ENCODE measurements at places on chromosomes 2 and 18. TPM values are rescaled to one million over a fixed set of nuclear protein-coding genes. Genes with fewer than 3 reads are reported as not detected.

GRCh38 chr18:2114765-2115164, 456.5 kb downstream of the METTL4 start:
- DNase-seq, result no peak

DNA sequence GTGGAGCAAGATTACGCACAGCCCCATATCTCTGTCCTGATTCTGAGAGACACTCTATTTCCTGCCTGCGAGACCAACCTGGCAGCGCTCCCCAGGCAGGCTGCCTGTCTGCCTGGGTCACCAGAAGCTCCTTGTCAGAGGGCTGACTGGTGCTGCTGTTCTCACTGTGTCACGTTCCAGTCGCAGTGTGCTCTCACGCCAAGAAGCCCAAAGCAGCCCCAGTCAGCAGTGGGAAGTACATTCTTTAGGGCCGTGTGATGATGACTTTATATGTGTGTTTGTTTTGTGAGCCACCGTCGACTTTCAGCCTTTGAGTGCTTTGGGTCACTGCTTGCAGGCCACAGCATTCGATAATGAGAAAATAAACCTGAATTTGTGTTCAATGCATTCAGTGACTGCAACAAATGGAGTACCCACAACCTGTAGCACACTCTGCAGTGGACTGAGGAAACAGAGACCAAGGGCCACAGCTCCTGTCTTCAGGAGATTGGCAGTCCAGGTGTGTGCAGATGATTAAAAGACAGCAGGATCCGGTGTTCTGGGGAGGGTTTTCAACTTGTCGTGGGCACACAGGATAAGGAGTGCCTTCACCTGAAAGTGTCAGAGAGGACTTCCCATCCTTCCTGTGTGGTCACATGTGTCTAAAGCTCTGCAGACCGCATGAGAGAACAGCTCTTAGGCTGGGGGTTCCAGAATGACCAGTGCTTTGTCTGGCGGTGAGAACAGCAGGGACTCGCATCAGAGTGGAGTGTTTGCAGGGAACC, 4.8 kb downstream of the TNFRSF11A start:
- no peak for DNase-seq

DNA sequence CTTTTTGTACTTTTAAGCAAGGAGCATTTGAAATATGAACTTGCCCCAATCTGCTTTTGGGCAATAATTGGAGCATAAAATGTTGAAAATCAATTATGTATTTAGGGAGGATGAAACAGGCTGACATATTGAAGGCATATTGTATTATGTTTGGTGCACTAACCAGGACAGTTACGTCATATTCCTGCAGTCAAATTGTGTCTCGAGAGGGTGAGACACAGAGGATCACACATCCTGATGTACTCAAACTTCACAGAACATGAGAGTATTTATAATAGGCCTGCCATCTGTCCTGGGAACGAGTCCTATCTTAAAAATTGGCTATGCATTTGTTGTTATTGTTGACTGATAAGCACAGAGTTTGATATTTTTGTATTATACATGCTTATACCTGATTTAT, 44.7 kb downstream of the TANC1 start:
- no peak for DNase-seq

DNA sequence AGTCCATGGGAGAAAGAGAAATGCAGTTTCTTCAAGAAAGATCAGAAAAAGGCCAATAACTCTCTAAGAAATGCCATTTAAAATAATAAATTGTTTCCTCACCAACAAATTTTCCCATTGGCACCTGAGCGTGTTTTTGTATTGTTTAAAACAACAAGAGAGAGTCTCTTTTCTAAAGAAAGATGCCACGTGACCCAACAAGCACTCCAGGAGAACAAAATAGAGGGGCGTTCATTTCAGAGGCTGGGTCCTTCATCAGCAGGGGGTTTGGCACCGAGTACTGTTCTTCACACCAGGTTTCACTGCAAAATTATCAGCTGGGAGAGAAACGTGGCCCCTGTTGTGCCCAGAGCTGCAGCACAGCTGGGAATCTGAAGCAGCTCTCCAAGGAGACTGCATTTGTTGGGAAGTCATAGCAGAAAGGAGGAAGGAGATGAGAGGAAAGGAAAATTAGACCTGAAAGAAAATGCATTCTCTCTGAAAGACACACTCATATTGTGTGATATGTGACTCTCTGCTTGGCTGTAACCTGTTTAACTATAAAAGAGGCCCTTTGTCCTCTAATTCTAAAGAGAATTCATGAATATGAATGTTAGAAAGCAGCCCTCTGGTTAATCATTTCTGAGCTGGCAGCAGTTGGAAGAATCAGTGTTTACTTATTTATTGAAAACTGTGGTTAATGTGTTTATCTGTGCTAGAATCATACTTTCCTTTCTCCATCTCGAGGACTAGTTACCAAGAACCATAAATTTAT, 205.3 kb upstream of the CDH20 start:
- DNase-seq, result no peak

GRCh38 chr2:85435220-85435958, 16.9 kb downstream of the SH2D6 start:
- DNase-seq, result no peak

DNA sequence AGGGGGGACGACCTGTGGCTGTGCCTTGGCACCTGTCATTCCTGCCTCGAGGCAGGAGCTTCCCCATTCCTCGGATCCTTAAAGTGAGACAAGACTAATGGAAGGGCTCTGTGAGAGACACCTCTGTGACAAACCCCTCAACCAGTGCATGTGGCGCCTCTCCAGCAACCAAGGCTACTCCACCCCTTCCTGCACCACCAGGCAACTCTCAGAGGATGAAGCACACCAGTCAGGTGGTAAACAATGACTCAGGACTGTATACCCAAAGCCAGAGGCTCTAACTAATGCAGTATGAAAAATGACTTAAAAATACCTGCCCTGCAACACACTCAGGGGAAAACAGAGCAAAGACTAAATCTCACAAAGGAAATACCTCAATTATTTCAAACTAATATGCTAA, 136.9 kb downstream of the UXS1 start:
- no peak for DNase-seq

The LYPD1 gene
- 17.4 TPM for total RNA-seq

The ACKR3 gene
- 24.5 TPM for total RNA-seq

All from neural crest cell (in vitro differentiated cells).